CD4-positive, alpha-beta T cell treated with Interleukin-21 for 1 hour (primary cell): ENCODE measurements at places on chromosomes 3 and 15.

DNA sequence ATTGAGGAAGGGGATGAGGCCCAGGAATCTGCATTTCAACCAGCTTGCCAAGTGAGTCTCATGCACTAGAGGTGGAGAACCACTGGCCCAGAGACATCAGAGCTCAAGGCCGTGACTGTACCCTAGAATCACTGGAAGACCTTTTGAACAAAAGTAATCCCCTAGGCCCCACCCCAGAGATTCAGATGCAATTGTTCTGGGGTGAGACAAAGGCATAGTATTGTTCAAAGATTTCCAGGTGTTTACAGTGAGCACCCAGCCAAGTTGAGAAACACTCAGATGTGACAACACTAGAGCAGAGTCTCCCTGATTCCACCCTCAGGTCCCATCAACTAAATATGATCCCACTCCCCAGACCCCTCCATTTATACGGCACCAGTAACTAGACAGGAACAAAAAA lies 290.3 kb upstream of the TLE3 start:
- DNase-seq = no peak

- DNase-seq = peak; percentile 94
Measured at GRCh38 chr15:44726568-44727484, 9.5 kb upstream of the TRIM69 start.

DNA sequence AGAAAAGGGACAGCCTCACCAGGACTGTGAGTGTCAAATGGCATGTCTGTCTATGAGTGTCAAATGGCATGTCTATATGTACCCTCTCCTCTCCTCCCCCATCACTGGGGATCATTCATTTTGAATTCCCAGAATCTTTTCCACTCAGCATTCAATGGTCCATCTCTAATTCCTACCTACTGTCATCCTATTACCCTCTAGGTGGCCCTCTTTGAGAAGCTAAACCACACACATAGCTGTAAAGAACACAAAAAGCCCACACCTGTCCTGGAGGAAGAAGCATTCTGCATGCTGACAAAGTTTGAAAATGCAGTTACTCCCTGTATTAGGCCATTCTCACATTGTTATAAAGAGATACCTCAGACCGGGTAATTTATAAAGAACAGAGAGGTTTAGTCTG lies 46.2 kb upstream of the PYDC2 start:
- DNase-seq = no peak

DNA sequence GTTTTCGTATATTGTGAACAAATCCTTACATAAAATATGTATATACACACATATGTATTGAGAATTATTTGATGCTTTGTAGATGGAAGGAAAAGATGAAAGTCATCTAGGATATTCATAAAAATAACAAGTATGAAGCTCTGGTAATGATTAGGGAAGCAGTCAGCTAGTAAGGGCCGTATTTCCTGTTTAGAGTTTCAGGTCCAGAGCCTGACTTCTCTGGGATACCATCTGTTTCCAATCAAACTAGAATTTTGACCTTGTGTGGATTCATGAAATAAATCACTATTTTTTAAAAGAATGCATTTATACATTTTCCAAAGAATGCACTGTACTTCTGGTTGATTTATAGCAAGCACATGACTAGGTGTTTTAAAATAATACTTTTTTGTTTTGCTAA lies 156.1 kb upstream of the CGNL1 start:
- DNase-seq = no peak

- no peak for DNase-seq
Measured at GRCh38 chr15:80099241-80099640, 39.8 kb downstream of the ZFAND6 start.

- DNase-seq = no peak
Measured at GRCh38 chr3:132625613-132626012, 28.5 kb downstream of the ACKR4 start.

- no peak for DNase-seq
Measured at GRCh38 chr15:39167164-39168058, 413.5 kb upstream of the THBS1 start.

GRCh38 chr3:18049096-18049495 lies 306.7 kb upstream of the TBC1D5 start:
- no peak for DNase-seq

DNA sequence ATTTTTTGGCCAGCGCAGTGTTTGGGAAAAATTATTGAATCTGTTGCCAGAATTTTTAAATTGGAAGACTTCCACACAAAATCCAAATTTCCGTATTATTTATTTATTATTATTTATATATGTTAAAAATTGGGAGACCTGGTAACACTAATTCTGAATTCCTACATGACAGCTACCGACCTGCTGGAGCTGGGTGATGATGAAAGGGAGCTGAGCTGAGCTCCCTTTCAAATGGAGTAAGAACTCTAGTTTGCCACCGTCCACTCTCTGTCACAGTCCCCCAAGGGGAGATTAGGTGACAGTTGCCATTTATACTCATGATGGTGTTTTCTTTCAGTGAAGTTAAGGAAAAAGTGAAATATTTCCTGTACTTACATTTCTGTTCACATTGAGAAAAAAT lies 1.4 kb downstream of the CRTC3 start:
- no peak for DNase-seq

GRCh38 chr3:127043041-127043641 lies 60.2 kb downstream of the PLXNA1 start:
- DNase-seq = no peak

- DNase-seq = no peak
Measured at GRCh38 chr15:38896647-38897046, 332.0 kb upstream of the RASGRP1 start.

DNA sequence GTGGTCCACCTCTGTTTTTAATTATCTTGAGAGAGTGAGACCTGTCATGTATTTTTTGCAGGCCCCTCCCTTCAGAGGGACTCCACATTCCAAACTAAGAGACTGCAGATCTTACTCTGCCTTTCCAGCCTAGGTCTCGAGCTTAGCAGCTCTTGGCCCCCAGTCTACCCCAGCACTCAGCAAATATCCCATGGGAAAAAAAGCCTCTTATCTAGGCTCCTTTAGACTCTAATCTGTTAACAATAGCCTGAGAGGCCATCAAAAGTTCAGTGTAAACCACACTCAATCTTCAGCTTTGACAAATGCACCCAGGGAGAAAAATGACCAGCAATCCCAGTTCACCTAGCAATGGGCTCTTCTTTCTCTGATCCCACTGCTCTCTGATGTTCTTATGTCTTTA lies 8.6 kb upstream of the BLM start:
- DNase-seq = no peak

DNA sequence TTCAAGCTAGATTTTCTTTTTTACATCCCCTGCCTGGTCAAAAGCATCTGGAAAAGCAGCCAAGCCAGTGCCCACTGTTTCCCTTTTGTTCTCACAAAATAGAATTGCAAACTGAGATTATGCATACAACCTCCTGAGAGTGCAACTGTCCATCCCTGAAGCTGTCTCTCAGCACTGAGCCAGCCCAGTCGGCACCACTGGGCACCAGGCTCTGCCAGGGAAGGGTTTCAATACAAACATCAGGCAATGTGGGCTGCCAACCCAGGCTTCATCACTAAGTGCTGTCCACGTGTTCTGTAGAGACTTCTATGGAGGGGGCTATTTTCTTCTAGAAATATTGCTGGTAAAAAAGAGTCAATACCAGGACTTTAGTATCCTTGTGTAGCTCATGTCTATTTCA lies 356.3 kb upstream of the TBL1XR1 start:
- no peak for DNase-seq

DNA sequence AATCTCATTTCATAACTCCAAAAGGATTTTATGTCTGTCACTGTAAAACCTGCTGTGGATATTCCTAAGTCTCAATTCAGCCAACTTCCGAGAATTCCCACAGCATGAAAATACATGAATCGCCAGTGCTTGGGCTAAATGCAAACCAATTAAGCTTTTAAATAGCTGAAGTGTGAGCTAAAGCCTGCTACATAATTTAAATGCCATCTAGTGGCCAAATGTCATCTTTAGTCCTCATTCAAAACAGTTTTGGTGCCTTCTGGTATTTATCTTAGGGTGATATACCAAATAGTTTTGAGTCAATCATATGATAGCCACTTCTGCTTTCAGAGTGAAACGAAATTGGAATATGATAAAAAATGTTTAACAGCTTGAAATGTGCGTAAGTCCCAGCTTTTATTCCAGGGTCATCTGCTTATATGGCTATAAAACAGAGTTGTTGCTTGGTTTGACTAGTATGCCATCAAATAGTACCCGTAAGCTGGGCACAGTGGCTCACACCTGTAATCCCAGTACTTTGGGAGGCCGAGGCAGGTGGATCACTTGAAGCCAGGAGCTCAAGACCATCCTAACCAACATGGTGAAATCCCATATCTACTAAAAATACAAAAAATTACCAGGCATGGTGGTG lies 41.8 kb upstream of the CCNL1 start:
- peak; percentile 49 for DNase-seq

DNA sequence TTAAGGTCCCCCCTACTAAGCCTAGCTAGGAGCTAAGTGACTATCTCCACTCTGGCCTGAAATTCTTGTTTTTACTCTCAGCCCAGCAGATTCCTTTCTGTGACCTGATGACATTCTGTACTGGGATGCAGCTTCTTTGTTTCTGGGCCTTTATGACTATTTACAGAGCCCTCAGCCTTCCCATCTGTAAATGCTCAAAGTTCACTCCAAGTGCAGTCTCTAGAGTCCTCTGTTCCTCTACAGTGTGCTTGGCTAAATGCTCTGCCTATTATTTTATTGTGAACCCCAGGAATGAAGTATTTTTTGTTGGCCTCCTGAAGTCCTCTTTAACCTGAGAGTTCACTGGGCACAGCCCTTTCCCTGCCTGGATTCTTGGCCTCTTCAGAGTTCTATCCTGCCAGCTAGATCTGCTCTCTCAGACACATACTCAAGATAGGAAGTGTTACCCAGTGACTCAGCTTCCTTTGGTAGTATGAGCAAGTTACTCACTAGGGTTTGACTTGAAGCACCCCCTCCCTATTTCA lies 278.1 kb upstream of the P2RY1 start:
- DNase-seq = no peak

GRCh38 chr15:90954712-90955623 lies at the start of gene RCCD1:
Gene RCCD1, plus strand, starts transcription at chr15:90954884. Its CDS starts 1,851 bp downstream, at chr15:90956735.
- DNase-seq = peak; percentile 90

DNA sequence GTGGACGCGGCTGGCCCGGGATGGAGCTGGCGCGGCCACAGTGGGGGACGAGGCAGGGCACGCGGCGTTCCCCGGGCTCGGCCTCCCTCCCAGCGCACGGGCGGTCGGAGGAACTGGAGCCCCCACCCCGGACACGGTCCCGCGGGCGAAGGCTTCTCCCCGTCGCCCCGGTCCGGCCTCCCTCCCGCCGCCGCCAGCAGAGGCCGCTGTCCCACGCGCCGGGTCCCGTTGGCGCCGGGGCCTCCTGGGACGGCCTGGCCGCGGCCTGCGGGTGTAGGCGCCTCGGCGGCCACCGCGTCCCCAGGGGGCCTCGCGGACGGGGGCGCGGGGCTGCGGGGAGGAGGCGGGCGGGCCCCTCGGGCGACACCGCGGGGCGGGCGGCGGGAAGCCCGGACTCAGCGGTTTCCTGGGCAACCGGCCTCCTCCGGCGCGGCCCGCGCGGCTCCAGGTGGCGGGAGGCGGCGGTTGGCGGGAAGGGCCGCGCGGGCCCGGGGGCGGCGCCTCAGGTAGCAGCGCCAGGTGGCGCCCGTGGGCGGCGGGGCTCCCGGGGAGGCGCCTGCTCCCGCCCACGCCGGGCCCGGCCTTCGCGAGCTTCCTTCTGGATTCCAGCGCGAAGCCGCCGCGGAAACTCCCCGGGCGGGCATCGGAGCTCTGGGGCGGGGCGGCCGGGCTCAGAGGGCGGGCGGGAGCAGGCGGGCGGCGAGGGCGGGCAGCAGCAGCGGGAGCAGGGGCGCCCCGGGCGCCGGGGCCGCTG lies 26.7 kb downstream of the MELTF start:
- peak; percentile 85 for DNase-seq

- no peak for DNase-seq
Measured at GRCh38 chr3:64873400-64873799, 185.6 kb upstream of the ADAMTS9 start.

- DNase-seq = no peak
Measured at GRCh38 chr3:182567700-182568099, 225.6 kb upstream of the ATP11B start.

GRCh38 chr15:94238539-94239118 lies 7.3 kb downstream of the MCTP2 start:
- DNase-seq = no peak

DNA sequence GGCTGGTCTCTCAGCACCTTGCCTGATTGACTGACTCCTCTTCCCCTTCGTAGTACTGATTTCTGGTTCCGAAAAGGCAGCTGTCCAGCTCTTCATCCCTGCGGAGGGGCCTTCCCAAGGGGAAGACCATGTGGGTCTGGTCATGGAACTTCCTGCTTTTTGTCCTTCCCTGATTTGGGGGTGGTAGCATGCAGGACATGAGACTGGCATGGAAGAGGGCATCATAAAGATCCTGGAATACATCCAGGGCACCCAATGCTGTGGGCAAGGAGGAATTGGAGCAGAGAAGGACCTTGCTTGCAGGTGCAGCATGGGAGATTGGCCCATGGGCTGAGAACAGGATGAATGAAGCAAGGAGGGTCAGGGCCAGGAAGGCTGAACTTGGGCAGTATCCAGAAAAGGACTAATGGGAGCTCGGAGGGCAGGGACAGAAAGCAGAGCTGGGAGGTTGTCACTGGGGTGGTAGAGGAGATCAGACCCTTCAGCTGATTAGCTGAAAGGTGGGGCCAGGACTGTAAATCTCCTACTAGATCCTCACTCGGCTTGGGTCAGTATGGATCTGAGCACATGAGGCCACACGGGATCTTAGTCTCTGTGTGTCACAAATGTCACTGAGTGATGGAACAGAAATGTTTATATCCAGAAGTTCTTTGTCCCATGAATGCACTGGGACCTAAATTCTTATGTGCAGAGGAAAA lies 59.5 kb downstream of the AMOTL2 start:
- no peak for DNase-seq

- DNase-seq = no peak
Measured at GRCh38 chr3:138775254-138775595, 59.5 kb downstream of the PIK3CB start.

- no peak for DNase-seq
Measured at GRCh38 chr3:183359036-183359435, 69.4 kb downstream of the MCF2L2 start.

DNA sequence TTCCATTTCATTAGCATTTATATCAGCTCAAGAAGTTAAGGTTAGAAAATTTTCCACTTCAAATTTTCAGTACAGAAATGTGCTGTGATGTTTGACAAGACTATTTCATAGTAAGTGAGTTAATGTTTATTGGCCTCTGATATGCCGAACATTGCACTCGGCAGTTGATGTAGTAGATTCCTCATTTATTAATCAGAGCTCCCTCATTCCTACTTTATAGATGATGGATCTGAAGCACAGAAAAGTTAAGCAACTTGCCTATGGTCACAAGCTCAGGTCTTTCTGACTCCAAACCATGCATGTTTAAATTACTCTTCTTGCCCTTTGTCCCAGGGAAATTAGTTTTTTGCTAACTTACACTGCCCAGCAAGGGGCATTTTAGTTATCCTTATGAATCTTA lies 92.0 kb downstream of the ATG7 start:
- no peak for DNase-seq

GRCh38 chr3:67804089-67804488 lies 149.7 kb upstream of the SUCLG2 start:
- no peak for DNase-seq
